GM20000 (cell line): ENCODE measurements at places on chromosomes 3 and 15.

DNA sequence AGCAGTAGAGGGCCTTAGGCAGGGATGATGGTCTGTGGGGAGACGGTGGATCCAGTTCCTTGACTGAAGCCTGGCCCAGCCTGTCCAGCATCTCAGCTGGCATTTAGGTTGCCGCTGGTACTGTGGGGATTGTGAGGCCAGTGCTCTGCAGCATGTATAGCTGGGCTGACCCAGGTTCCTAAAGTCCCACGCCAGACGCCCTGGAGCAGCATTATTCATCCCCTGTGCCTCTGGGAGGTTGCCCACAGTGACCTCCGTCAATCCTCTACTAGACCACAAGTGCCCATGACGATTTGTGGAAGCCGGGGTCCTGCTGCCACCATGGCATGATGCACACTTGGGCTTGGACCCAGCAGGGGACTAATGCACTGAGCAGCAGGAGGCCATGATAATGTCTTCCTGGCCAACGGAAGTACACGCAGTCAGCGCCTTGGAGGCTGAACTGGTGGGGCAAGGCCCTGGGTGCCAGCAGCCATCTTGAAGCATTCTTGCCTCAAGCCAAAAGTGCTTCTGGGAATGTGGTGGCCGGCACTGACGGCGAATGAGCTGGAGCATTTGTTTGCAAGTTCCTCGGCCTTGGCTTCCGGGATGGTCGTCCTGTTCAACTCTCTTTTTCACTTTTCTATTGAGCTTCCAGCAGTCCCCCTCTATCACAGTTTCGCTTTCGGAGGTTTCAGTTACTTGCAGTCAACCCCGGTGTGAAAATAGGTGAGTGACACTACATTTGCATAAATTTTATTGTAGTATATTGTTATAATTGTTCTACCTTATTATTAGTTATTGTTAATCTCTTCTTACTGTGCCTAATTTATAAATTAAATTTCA lies 949.4 kb downstream of the ROBO1 start:
- no peak for DNase-seq

GRCh38 chr15:52351206-52351908 lies 55.8 kb upstream of the MYO5C start:
- DNase-seq = no peak

DNA sequence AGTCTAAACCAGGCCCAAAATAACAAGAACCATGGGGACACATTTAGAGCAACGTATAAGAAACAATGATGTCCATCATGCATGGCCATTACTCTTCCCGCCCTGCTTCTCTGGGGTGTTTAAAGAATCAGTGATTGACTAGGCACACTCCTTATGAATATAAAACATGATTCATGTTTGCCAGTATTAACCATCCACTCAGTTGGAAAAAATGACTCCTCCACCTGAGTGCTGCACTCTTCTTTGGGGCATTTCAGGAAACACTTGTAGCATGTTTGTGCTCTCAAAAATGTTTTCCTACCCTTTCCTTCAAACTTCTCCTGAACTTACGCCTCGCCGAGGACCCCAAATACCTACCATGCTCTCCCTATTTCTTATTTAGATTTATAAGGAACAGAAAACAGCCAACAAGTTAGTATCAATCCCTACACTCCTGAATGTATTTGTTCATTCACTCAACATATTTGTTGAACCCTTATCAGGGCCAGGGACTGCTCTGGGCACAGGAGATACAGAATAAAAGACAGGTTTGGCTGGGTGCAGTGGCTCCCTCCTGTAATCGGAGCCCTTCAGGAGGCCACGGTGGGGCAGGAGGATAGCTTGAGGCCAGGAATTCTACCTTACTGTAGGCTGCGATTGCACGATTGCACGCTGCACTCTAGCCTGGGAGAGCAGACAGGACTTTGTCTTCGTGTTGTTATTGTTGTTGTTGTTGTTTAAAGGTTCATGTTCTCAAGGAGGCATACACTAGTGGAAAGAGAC lies 137.0 kb downstream of the TMCO5A start:
- DNase-seq = no peak

GRCh38 chr3:118675305-118675704 lies 359.3 kb downstream of the IGSF11 start:
- no peak for DNase-seq

GRCh38 chr15:85688711-85689110 lies 106.0 kb downstream of the KLHL25 start:
- DNase-seq = no peak

- peak; percentile 77 for DNase-seq
Observed at GRCh38 chr15:74635228-74635627, 19.6 kb downstream of the CLK3 start.

DNA sequence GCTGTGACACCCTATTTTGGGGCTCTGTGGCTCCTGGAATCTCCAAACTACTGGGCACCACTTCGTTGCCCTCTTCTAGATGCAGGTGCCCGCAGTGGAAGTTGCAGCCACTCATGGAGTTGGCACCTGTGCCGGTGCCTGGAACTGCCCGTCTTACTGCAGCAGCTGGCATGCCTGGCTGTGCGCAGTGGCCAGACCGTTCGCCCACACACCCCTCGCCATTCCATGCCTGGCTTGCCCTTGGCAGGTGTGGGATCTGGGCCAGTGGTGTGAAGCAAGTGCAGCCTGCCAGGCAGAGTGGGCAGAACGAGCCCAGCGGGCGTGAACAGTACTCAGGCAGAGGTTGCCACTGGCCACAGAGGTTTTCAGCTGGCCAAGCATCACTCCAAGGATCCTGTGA lies 1286.7 kb downstream of the ROBO1 start:
- DNase-seq = no peak

DNA sequence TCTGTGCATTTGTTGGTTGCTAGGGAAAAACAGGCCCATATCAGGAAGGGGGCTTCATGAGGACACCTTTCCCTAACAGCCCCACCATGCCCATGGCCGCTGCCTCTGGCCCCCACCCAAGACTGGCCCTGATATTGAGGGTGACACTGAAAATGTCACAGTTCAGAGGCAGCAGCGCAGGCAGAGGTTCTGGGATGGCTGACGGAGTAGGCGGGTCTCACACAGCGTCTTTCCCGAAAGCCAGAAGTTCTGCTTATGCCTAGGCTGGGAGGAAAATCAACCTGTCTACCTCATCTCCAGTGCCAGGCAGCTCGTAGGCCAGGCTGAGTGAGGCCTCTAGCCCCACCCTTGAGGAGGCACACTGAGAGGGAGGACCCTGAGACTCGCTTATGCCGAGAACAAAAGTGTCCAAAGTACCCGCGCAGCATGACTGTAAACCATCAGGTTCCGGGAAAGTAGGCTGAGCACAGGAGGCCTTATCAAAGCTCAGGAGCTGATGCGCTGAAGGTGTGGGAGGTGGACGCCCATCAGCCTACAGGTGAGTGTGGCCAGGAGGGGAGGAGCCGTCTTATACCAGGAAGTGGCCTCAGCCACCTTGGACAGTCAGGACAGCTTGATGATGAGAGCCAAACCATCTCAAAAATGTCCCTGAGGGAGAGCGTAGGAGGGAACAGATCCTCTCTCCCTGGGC lies 27.5 kb downstream of the GRAMD2A start:
- no peak for DNase-seq
